ENCODE measurements at places on chromosomes 1 and 21. TPM values are rescaled to one million over a fixed set of nuclear protein-coding genes. Genes with fewer than 3 reads are reported as not detected.

TMCO4 gene
- total RNA-seq, result 19.8 TPM

OR14K1 gene
- total RNA-seq, result not detected

C1orf94 gene
- total RNA-seq, result not detected

CD84 gene
- not detected for total RNA-seq

LSS gene
- total RNA-seq, result 15.6 TPM

GJA5 gene
- not detected for total RNA-seq

RGS13 gene
- not detected for total RNA-seq

TRIM67 gene
- total RNA-seq, result 0.03 TPM

TDRD5 gene
- 0.05 TPM for total RNA-seq

DIO1 gene
- not detected for total RNA-seq

KANK4 gene
- not detected for total RNA-seq

CAMK2N1 gene
- 1.2 TPM for total RNA-seq

RBM11 gene
- total RNA-seq, result 2.0 TPM

HES3 gene
- total RNA-seq, result not detected

DEGS1 gene
- 65.6 TPM for total RNA-seq

VWA1 gene
- 15.3 TPM for total RNA-seq

VHLL gene
- total RNA-seq, result 0.27 TPM

AMY2A gene
- total RNA-seq, result not detected
